ENCODE measurements at places on chromosomes 4 and X.

- no peak for DNase-seq
Observed at GRCh38 chr4:95979961-95980876, 140.3 kb downstream of the PDHA2 start.

DNA sequence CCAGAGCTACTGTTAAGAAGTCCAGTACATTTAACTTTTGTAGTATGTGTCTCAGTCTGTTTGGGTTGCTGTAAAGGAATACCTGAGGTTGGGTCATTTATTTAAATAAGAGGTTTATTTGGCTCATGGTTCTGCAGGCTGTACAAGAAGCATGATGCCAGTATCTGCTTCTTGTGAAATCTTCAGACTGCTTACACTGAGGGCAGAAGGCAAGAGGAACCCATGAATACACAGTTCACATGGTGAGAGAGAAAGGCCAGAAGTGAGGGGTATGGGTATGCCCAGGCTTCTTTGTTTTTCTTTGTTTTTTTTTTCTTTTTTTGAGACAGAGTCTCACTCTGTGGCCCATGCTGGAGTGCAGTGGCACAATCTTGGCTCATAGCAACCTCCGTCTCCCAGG, 6.0 kb upstream of the CISD2 start:
- no peak for DNase-seq

GRCh38 chr4:170003071-170004070, 22.8 kb downstream of the MFAP3L start:
- DNase-seq: no peak

DNA sequence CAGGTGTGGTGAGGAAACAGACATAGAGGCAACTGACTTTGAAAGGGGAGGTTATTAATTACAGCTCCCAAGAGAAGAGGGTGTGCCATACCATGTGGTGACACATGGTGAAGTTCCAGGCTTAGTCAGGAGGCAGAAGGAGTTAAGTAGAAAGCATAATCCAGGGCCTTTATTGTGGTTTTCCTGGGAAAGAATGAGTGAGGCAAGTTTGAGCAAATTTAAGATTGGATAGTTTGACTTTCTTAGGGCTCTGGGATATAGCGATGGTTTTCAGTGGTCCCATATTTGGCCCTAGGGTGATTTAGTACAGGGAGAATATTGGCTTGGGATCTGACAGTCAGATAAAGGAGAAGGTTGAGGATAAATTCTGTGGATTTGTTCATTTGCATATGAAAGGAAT, 495.9 kb upstream of the FSTL5 start:
- no peak for DNase-seq

- DNase-seq: no peak
Observed at GRCh38 chrX:47586043-47586787, 4.0 kb downstream of the TIMP1 start.

GRCh38 chrX:103428525-103428924, 52.2 kb downstream of the BEX3 start:
- DNase-seq: no peak
